Smooth muscle cell of the umbilical artery (primary cell): ENCODE measurements at places on chromosomes 11 and 22. TPM values are rescaled to one million over a fixed set of nuclear protein-coding genes. Genes with fewer than 3 reads are reported as not detected.

OR2AG1 gene
- not detected in 2 replicates for total RNA-seq

DLG2 gene
- 1.5 and 2.1 TPM in 2 replicates for total RNA-seq

MPEG1 gene
- total RNA-seq: not detected in 2 replicates

MS4A4E gene
- not detected in 2 replicates for total RNA-seq

IL10RA gene
- 0.09 TPM in 1 of 2 replicates, not detected in the other for total RNA-seq

P4HA3 gene
- 116 and 240 TPM in 2 replicates for total RNA-seq

GRIK4 gene
- total RNA-seq: under 0.01 and 0.05 TPM in 2 replicates

PLEKHA7 gene
- total RNA-seq: 0.18 and 0.30 TPM in 2 replicates

PHF21A gene
- total RNA-seq: 13.7 and 20.2 TPM in 2 replicates

CERK gene
- total RNA-seq: 52.6 and 68.0 TPM in 2 replicates

CRYBA4 gene
- total RNA-seq: not detected in 2 replicates

APOBEC3C gene
- total RNA-seq: 7.7 and 22.3 TPM in 2 replicates

RIMBP3C gene
- 0.14 and 0.59 TPM in 2 replicates for total RNA-seq

OR8H3 gene
- total RNA-seq: not detected in 2 replicates

OR2D2 gene
- total RNA-seq: 0.78 TPM in 1 of 2 replicates, not detected in the other

INPPL1 gene
- total RNA-seq: 78.4 and 102 TPM in 2 replicates

SLC22A25 gene
- total RNA-seq: not detected in 2 replicates

SLC5A1 gene
- total RNA-seq: not detected in 2 replicates

HSPB2 gene
- total RNA-seq: under 0.01 and 0.14 TPM in 2 replicates

SCGB1C1 gene
- total RNA-seq: not detected in 2 replicates

GRAMD1B gene
- 7.7 and 10.1 TPM in 2 replicates for total RNA-seq

OSBP2 gene
- 0.59 and 1.7 TPM in 2 replicates for total RNA-seq

PANX3 gene
- total RNA-seq: not detected in 2 replicates

IL18 gene
- 0.37 TPM in 1 of 2 replicates, not detected in the other for total RNA-seq

MUC5AC gene
- not detected in 2 replicates for total RNA-seq

MAPK8IP1 gene
- 3.6 and 6.2 TPM in 2 replicates for total RNA-seq

YPEL4 gene
- total RNA-seq: 0.23 and 0.89 TPM in 2 replicates

EI24 gene
- 99.6 and 130 TPM in 2 replicates for total RNA-seq

PICALM gene
- total RNA-seq: 334 and 551 TPM in 2 replicates

SELENOM gene
- 118 and 197 TPM in 2 replicates for total RNA-seq

SORL1 gene
- 6.1 and 27.6 TPM in 2 replicates for total RNA-seq

NAALAD2 gene
- total RNA-seq: 1.0 and 2.4 TPM in 2 replicates

NPTXR gene
- total RNA-seq: 17.2 and 38.4 TPM in 2 replicates

KRTAP5-7 gene
- 0.14 TPM in 1 of 2 replicates, not detected in the other for total RNA-seq

KCNJ1 gene
- not detected in 2 replicates for total RNA-seq

TRIM49 gene
- not detected in 2 replicates for total RNA-seq

OR51I1 gene
- not detected in 2 replicates for total RNA-seq

OR52H1 gene
- total RNA-seq: 0.30 and 0.42 TPM in 2 replicates

KCTD17 gene
- total RNA-seq: 32.4 and 35.8 TPM in 2 replicates

FXYD6 gene
- total RNA-seq: not detected in 2 replicates

DEFB108B gene
- total RNA-seq: not detected in 2 replicates

PGM2L1 gene
- total RNA-seq: 12.2 and 12.5 TPM in 2 replicates

MMP12 gene
- total RNA-seq: 0.18 and 1.2 TPM in 2 replicates

CEP126 gene
- 0.89 and 1.2 TPM in 2 replicates for total RNA-seq

SLC22A9 gene
- total RNA-seq: not detected in 2 replicates

OMP gene
- 1.2 and 1.5 TPM in 2 replicates for total RNA-seq

USH1C gene
- total RNA-seq: not detected in 2 replicates

CDHR5 gene
- not detected in 2 replicates for total RNA-seq

ZC3H12C gene
- total RNA-seq: 18.7 and 24.9 TPM in 2 replicates

UPK3A gene
- not detected in 2 replicates for total RNA-seq

ANKK1 gene
- total RNA-seq: not detected in 2 replicates

PKDREJ gene
- under 0.01 TPM in 1 of 2 replicates, not detected in the other for total RNA-seq

OR10D3 gene
- total RNA-seq: not detected in 2 replicates

TRIM44 gene
- 11.6 and 32.1 TPM in 2 replicates for total RNA-seq

RFPL1 gene
- not detected in 2 replicates for total RNA-seq

NPAS4 gene
- total RNA-seq: not detected in 2 replicates

ALDH3B1 gene
- total RNA-seq: 20.8 and 34.4 TPM in 2 replicates
